ENCODE measurements at places on chromosomes 4 and X.

GRCh38 chr4:38025665-38026064 is 65.5 kb downstream of the PTTG2 start:
- no peak for DNase-seq

- DNase-seq: no peak
Observed at GRCh38 chr4:104424475-104424941, 70.2 kb downstream of the CXXC4 start.

- no peak for DNase-seq
Observed at GRCh38 chr4:181008164-181008563, 1235.0 kb upstream of the TENM3 start.

DNA sequence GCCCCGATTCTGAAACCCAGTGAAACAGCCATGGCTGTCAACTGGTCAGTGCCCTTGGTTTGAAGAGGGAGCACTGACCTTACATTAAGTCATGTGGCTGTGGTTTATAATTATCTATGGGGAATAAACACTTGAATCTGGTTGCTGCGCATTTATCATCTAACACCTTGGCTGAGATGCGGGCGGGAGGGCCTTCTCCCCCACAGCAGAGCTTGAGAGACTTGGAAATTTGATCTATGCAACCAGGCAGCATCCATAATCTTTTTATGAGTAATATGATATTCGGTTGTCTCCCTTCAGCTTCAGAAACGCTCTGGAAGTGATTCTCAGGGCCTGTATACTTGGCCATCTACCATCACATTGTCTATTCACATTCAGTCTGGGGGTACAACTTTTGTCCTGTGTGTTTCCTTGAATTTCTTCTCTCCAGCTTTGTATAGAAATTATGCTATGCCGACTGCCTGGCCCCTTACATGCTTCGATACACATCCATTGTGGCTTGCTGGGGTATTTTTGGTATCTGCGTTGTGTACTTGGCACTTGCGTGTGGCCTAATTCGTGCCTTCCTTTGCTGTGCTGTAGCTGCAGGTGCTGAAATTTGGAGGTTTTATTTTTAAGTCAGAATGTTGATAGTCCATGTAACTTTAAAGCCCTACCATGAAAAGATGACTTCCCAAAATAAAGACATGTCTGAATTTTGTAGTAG is 321.6 kb downstream of the ARHGAP10 start:
- no peak for DNase-seq

DNA sequence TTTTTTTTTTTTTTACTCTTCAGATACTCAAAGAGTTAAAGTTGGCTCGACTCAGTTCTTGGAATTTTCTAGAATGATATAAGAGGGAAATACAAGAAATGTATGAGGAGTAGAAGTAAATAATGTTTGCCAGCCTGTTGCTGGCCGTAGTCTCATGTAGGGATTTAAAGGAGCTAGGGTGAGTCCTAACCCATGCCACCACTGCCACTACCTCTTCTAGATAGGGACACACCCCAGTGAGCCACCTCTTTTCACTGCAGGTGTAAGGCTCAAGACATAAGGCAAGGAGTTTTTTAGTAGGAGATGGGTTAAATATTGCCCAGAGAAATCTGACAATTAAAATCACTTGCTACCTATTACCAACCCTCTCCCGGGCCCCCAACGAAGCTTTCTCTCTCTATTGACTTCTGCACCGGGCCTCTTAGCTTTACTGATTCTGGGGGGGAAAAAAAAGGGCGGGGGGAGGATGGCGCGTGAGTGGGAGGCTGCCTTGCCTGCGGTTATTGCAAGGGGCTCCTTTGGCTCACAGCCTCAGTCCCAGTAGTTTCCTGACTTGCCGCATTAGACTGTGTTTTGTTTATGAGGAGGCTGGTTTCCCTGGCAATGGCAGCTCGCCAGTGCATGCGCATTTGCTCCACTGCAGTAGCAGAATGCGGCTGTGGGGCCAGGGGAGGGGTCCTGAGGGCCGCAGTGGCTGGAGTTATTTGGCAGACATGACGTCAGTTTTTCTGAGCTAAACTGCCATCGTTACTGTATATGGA is 3.0 kb downstream of the LINC00632 start:
- peak; percentile 33 for DNase-seq

Data from activated CD4-positive, alpha-beta T cell treated with anti-CD3 and anti-CD28 coated beads, Interleukin-2, amount 50 U/mL, for 16 hours (primary cell).